GOT3 (cell line): ENCODE measurements at places on chromosomes 12 and 14.

DNA sequence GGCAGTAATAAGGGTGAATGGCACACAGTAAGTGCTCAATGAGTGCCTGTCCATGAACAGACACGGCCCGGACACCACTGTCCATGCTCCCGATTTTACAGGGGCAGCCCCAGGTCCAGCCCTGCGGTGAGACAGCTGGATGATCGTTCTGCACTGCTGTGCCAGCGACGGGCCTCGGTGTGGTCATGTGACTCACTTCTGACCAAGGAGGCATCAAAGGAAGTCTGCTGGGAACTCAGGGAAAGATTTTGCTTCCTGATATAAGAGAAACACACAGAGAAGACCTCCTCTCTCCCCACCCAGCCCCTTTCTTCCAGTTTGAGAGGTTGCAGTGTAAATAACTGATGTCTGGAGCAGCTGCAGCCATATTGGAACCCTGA lies 126.6 kb downstream of the SCARB1 start:
- DNase-seq, result no peak

- DNase-seq, result no peak
Observed at GRCh38 chr14:95199298-95199983, 42.1 kb upstream of the DICER1 start.

- DNase-seq, result peak; percentile 1
Observed at GRCh38 chr14:24058260-24058950, 6.6 kb downstream of the CARMIL3 start.

DNA sequence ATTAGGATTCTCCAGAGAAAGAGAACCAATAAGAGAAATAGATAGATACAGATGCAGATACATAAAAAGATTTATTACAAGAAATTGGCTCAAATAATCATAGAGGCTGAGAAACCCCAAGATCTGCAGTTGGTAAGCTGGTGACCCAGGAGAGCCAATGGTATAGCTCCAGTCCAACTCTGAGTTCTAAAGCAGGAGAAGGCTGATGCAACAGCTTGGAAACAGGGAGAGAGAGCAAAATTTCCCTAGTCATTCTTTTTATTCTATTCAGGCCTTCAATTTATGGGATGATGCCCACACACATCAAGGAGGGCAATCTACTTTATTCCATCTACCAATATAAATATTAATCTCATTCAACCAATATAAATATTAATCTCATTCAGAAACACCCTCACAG lies 218.2 kb downstream of the PRKD1 start:
- no peak for DNase-seq

DNA sequence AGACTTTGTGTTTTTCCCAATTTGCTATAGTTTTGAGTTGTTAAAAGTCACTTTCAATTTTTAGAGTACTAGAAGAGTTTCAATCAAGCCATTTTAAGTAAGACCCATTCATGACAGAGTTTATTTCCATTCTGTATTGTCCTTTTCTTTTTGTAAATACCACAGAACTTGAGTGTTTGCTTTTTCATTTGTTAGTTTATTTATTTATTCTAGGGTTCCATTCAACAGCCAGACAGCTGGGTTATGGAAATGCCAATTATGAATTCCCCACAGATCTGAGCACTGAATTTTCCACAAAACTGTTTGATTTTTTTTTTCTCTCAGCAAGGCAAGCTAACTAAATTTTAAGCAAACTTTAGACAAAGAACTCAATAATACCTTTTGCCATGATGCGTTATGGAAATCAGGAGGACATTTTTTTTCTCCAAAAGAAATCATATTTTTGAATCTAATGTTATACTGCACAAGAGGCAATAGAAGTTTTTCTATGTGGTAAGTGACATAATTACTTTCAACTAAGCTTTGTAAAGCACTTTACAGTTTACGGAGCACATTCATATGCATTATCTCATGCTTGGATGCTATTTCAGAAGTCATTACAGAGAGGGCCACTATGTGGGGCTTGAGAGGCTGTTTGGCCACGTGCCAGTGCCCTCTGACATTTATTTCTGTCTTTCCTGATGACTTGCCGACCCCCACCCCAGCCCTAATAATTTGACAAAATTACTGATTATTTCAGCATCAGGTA lies 181.5 kb downstream of the VRK1 start:
- DNase-seq, result no peak

DNA sequence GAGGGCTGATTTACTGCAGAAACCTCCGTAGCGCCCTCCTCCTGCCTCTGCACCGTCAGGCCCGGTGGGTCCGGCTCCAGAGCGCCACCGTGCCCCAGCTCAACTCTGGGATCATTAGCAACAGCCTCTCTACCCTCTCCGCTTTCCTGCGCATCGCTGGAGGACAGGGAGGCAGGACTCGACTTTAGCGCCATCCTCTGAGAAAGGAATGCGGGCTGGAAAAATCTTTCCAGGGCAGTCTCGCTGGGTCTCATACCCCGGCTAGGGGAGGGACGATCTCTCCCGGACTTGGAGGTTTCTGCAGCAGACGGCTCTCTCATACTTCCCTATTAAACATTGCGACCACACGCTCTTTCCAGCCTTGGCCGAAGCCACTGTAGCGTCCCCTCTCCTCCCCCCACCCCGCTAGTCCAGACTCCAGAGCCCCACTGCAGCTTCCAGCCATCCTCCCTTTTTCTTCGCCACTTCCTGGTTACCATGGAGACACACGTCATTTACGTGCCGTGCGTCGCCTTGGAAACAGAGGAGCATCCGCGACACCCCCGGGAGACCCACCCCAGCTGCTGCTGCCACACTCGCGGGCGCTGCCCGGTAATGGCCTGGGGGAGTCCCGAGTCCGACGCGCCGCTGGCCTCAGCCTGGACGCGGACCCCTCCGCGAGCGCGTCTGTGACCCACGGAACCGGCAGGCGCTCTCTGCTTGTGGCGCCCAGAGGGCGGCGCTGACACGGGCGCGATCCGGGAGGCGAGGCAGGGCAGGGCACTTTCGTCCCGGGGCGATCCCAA lies at the start of gene CCDC184:
CCDC184 (plus strand) TSS at position 554 of the 785 bp plus-strand sequence. CDS start 479 bp downstream, outside the sequence.
- DNase-seq, result no peak
